A549 (cell line): ENCODE measurements at places on chromosomes 5 and 9.

DNA sequence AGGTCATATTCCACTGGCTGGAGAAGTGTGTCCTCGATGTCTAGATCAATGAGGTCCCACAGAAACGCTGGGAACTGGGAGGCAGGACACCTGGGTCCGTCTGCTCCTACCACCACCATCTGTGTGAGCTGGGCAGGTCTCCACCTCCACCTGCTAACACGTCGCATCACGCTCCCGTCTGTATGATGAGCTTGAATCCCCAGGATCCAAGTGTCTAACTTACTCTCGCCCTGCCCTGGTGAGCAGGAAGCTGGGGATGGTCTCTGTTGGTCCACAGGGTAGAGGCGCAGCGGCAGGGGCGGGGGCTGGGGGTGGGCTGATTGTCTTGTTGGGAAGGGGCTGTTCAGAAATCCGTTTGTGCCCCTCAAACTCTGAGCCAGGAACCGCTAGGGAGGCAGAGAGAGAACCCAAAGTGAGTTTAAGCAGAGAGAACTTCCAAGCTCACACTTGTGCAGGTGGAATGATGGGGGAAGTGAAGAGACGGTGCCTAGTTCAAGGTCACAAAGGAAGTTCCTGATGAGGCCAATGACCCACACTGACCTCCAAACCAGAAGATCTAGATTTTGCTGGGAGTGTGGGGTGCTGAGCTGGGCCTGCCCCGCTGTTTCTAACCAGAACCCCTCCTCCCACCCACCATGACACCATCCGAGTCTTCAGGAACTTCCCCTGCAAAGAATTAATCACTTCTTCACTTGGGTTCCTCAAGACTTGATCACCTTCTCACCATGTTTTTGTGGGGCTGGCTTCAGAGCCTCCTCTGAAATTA, 21.1 kb downstream of the ORM2 start:
- no peak for DNase-seq

DNA sequence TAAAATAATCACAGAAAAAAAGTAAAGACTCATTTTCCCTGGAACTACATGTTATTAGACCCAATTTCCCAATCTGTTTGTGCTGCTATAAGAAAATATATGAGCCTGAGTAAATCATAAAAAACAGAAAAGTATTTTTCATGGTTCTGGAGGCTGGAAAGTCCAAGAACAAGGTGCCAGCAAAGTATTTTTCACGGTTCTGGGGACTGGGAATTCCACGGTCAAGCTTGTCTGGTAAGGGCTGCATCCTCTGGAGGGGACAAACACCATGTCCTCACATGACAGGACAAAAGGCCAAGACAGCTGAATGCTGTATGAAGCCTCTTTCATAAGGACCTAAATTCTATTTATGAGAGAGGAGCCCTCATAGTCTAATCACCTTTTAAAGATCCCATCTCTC, 172.3 kb downstream of the PLPPR1 start:
- no peak for DNase-seq

DNA sequence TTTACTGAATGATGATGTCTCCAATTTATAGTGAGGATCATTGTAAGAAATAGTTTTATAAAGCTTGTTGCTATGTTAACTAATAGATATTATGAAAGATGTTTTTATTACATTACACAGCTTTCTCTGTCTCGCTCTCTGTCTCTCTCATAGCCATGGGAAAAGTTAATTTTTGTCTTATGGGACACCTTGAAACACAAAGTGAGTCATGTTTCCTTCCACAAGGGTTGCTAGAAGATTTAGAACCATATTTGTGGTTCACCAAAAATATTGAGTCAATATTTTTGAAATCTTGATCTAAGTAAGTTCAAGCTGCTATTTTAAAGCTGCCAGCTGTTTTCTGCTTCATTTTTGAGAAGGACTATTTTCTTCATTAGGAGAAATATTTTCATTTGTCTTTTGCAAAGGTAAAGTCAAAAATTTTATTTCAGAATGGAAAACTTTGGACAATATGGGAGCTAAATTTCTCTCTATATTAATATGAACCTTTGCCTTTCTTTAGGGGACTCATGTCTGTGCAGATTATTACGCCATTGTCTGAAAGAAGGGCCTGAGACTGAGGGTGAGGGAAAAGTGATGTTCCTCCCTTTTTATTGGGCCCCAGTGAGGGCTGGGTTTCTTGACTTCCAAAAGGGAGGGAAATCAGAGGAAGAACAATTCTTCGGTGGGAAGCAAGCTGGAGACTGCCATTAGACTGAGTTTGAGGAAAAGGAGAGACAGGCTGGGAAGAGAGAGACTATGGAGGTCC, 87.9 kb upstream of the SLC24A2 start:
- DNase-seq = no peak

DNA sequence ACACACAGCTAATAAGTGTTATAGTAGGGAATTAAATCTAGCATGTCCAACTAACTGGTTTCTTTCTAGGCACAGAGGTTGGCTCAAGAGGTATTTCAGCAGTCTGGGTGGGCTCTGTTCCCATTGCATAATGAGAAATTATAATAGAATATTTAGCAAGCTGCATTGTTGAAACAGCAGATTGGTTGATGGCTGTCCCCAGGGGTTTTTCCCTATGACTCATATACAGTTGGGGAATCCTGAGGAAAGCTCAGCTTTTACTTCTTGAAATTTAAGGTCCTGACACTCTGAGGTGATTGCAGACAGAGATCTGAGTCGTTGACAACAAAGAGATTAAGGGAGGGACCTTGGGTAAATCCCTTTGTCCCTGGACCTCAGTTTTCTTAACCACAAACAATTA, 38.3 kb upstream of the TNFSF8 start:
- no peak for DNase-seq

DNA sequence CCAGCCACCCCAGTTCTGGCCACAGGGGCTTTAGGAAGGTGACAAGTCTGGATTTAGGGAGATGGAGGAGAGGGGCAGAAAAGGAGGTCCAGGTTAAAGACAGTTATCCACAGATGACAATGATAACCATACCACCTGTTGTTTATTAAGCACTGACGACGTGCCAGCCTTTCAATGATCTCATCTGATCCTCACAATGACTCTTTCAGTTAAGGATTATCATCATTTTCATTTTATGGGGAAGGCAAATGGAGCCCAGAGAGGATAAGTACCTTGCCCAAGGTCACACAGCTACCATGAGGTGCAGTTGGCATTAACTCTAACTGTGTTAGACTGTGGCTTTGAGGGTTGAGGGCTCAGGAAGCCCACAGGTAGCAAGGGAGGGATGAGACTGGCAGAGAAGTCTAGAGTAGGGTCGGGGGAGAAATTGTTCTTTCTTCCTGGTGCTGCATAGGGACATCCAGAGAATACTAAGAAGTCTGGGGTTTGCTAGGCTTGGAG, 21.5 kb upstream of the JADE2 start:
- DNase-seq = no peak

DNA sequence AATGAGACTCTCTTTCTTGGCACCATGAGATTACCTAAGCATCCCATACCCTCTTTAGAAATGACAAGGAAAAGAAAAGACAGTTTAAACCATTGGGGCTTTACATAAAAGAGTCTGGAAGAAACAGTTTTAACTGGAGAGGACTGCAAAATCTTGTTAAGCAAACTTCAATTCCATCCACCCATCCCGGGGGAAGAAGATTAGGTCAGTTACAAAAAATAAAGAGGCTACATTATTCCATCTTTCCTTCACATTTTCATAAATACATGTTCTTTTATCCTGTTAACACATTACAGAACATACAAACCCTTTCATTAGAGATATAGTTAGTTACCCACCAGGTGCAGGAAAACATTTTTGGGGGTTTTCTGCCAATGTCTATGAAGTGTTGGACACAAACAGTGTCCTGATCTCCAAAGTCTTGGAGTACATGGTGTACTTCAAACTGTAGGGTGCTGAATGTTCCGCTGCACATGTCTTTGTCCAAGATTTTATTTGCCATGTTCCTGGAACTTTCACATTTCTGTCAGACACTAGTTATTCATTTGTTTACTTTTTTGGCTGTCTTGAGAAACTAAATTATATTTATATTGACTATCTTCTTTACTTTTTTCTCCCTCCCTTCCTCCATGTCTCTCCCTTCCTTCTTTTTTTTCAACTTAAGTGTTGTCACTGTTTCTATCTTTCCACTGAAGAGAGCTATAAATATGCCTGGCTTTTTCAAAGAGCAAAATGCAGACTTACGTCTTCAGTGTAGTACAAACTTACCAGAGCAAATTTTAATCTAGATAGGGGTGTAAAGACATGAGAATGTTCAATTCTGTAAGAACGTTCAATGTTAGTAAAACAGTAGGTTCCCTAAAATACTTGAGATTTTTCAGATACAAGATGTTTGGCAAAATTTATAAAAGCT, 410.9 kb upstream of the PRR16 start:
- DNase-seq = no peak

DNA sequence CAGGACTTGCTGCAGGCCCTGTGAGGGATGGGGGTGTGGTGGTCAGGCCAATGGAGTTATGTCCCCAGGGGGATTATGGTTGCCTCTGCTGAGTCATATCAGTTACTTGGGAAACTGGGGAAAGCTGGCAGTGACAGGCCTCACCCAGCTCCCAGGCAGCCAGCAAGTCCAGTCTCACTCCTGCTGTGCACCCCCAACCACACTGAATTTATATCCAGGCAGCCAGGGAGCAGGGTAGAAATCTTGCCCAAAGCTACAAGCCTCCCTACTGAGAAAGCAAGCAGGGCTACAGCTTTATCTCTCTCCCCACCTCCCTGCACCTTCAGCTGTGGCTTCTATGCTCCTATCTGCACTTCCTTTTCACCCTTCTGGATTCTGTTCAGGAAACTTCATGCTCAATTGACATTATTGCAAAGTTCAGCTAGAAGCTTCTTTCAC, 2076.0 kb upstream of the CDH9 start:
- peak; percentile 32 for DNase-seq
